AG09319 (cell line): ENCODE measurements at places on chromosomes 2 and 18.

DNA sequence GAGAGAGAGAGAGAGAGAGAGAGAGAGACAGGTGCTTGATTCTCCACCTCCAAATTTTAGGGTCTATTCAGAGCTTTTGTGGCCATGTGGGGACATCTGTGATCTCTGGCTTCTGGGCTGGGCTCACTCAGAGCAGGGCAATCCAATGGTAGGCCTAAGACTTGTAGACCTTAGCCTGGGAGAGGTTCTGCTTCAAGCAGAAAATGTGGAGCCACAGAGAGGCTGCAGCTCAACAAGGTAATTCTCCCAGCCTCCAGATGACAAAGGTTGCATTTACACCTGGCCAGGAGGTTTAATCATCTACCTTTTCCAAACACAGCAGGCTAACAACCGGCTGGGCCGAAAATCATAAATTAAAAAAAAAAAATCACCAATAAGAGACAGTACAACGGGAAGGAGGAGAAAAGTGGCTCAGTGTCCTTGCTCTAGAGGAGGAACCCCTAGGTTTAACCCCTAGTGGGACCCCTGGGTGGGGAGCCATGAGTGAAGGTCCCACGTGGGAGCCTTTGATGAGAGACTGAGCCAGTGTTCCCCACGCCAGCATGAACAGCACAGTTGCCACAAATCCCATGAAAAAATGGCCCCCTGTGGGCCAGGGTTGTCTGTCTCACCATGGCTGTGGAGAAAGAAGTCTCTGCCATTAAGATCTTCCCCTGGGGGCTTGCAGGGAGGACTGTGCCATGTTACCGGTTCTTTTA lies 124.0 kb upstream of the GATA6 start:
- DNase-seq = no peak

DNA sequence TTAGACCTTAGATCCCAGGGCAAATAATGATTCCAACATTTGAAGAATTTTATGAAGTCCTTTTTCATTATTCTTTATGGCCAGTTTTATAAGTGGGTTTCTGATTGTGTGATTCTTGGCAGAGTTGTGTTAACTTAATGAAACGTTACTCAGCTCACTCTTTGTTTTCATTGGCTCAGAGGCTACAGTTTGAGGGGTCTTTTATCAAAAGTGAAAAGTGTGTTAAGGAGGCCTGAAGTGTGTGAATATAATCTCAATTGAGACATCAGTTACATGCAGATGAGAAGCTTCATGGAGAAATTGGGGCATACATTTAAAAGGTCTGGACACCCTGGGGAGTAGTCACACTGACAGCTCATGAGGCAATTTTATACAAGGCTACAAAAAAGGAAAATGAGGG lies 74.6 kb downstream of the ASXL3 start:
- DNase-seq = no peak

- no peak for DNase-seq
These were observed 183.1 kb upstream of the CCDC68 start for GRCh38 chr18:55142410-55142809.

- DNase-seq = no peak
These were observed 4.2 kb downstream of the TRAK2 start for GRCh38 chr2:201447086-201447485.

GRCh38 chr2:239717706-239718105 lies 307.4 kb downstream of the NDUFA10 start:
- no peak for DNase-seq

- no peak for DNase-seq
These were observed 47.3 kb upstream of the MGAT5 start for GRCh38 chr2:134206573-134206972.
